ENCODE measurements at places on chromosomes 1 and 21. TPM values are rescaled to one million over a fixed set of nuclear protein-coding genes. Genes with fewer than 3 reads are reported as not detected.

The COL8A2 gene
- total RNA-seq = 0.10 TPM

The CYP4A11 gene
- total RNA-seq = not detected

The SLC27A3 gene
- total RNA-seq = 1.1 TPM

The KCND3 gene
- not detected for total RNA-seq

The PHTF1 gene
- total RNA-seq = 12.1 TPM

The LRRN2 gene
- 13.3 TPM for total RNA-seq

The RIPPLY3 gene
- total RNA-seq = 0.39 TPM

The SPRR5 gene
- not detected for total RNA-seq

The FNDC10 gene
- 8.6 TPM for total RNA-seq

The FCRLB gene
- 1.5 TPM for total RNA-seq

The FCRLA gene
- not detected for total RNA-seq

The TDRD5 gene
- 0.03 TPM for total RNA-seq

The BARHL2 gene
- not detected for total RNA-seq

The TAL1 gene
- total RNA-seq = not detected

The OR2L3 gene
- not detected for total RNA-seq

The BCAS2 gene
- 27.1 TPM for total RNA-seq

The LAPTM5 gene
- 0.25 TPM for total RNA-seq

The SRGAP2C gene
- total RNA-seq = 6.1 TPM

The PTPN14 gene
- total RNA-seq = 12.1 TPM

The ARHGEF10L gene
- 7.2 TPM for total RNA-seq

The OR2W3 gene
- not detected for total RNA-seq

The PRR9 gene
- 0.05 TPM for total RNA-seq

The AMY1A gene
- not detected for total RNA-seq

The NR1I3 gene
- not detected for total RNA-seq

The RUNX3 gene
- 4.8 TPM for total RNA-seq

The UMODL1 gene
- not detected for total RNA-seq

Measured in A549 treated with AZD2906 at 1 μM for 4 hours (cell line).